ENCODE measurements at places on chromosomes 1 and 21.

DNA sequence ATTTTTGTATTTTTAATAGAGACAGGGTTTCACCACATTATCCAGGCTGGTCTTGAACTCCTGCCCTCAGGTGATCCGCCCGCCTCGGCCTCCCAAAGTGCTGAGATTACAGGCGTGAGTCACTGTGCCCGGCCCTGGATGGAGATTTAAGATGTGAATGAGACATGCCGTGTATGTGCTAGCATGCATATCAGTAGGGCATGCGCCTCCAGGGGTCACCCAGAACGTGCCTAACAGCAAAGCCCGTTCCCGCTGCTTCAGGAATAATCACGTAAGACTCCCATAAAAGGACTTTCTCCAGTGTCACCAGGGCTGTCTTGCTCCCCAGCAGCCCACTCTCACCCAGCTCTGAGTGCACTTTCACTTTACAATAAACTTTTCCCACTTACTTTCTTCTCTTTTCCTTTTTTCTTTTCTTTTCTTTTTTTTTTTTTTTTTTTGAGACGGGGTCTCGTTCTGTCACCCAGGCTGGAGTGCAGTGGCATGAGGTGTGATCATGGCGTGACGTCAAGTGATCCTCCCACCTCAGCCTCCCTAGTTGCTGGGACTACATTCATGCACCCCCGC lies 46.9 kb upstream of the DISP3 start:
- no peak for DNase-seq

DNA sequence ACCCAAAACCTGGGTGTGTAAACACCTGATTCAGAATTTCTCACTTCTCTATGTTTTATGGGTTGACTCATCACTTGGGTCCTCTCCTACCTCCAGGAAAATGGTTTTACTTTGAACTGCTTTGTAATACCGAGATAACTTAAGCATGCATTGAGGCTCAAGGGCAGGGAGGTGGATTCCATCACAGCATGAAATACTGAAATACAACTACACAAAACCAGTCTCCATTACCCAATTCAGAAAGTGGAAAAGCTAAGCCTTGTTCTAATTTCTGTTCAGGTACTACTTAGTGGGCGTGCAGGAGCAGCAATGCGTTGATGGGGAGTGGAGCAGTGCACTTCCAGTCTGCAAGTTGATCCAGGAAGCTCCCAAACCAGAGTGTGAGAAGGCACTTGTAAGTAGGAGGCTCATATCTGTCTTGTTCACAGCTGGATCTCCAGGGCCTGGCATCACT lies 6.1 kb upstream of the C4BPA start:
- no peak for DNase-seq

DNA sequence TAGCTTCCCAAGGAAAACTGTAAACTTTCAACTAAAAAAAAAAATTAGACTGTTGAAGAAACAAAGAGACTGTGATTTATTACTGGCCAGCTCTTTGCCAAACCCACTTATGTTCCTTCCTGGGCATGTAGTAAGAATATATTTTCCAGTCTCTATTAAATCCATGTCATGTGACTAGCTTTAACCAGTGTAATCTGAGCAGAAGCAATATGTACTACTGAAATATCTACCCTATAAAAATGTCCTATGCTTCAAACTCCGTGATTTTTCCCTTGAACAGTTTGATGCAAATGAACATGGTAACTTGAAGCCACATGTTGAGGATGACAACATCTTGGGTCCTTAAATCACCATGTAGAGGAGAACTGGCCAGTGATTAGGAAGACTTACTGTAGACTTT lies 144.5 kb downstream of the NTMT2 start:
- no peak for DNase-seq

GRCh38 chr1:173255214-173255813 lies 48.2 kb upstream of the TNFSF4 start:
- DNase-seq = peak; percentile 54

GRCh38 chr1:21919520-21919919 lies 17.6 kb downstream of the HSPG2 start:
- DNase-seq = no peak

- DNase-seq = no peak
These were observed 1481.7 kb downstream of the AMY1C start for GRCh38 chr1:105231378-105231777.

GRCh38 chr1:160646711-160647328 lies at the start of gene SLAMF1:
Gene SLAMF1, minus strand, starts transcription at chr1:160647044. Its CDS starts 99 bp downstream, at chr1:160646945.
- no peak for DNase-seq

DNA sequence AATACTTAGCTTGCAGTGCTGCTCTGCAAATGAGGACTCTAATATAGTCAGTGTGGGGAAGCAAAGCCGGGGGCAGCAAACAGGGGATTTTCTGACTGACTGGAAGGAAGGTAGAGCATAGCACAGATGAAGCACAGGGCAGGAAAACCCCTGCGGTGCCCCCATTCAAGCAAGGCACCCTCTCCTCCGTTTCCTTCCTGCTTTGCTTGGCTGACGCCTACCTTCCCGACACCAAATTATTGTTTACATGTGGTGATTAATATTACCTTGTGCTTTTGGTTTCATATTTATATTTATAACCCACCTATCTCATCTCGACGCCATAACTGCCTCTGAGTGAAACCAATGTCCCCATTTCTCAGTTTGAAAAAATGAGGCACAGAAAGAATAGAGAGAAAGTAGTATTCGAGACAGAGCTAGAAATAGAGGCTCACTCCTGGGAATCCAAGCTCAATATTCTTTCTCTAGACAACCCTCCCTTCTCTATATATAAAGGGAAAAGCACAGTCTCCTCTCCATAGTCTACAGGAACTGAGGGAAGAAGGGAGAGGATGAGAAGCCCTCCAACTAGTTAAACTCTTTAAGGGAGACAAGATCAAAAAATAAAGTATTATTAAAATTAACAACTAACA lies 41.3 kb downstream of the PIK3C2B start:
- DNase-seq = no peak

DNA sequence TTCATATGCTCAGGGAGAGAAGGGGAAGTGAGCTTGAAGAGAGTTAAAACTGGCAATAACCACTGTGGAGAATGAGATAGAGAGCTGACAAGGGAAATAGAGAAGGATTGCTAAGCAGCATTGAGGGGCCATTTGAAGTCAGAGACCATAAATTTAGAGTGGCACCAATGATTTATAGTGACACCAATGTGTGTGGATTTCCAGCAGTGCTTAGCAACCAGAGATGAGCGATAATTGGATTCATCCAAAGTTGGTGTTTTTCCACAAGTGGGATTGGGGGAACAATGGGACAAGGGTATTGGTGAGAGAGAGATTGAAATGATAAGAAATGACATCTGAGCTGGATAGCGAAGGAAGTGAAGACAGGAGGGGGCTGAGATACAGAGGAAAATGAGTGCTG lies 114.1 kb downstream of the C1orf94 start:
- DNase-seq = no peak

DNA sequence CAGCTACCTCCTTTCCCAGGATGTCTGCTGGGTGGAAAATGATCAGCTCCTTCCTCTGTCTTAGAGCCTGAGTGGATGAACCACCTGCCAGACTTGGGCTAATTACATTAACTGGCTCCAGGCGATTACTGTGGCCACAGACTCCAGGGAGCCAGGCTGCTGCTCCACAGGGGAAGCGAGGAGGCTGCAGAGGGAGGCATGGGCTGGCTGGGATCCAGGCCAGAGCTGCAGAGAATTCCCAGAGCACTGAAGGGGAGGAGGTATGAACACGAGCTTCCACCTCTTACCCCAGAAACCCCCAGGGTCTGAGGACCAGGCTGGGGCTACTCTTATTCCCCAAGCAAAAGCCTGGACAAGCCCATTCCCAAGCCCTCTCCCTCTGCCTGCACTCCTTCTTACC lies 136.0 kb upstream of the KLHDC7A start:
- DNase-seq = no peak

DNA sequence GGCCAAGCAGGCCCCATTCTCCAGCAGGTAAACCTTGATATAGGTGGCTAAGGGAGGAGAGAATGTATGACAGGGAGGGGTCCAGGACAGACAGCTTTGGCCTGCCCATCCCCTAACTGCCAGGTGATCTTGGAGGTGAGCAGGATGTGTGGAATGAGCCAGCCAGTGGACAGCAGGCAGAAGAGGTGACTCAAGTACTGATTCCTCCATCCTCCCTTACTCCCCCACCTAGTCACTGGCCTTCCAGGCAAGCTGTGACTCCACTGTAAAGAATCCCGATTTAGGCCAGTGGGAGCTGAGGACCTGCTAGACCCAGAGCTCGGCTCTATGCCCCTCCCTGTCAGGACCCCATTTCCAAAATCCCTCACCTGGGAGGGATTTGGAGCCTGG lies 36.6 kb downstream of the RIMS3 start:
- no peak for DNase-seq

GRCh38 chr1:174445817-174446216 lies 1.9 kb upstream of the GPR52 start:
- no peak for DNase-seq

- no peak for DNase-seq
These were observed 13.0 kb upstream of the LDLRAP1 start for GRCh38 chr1:25530186-25531081.

DNA sequence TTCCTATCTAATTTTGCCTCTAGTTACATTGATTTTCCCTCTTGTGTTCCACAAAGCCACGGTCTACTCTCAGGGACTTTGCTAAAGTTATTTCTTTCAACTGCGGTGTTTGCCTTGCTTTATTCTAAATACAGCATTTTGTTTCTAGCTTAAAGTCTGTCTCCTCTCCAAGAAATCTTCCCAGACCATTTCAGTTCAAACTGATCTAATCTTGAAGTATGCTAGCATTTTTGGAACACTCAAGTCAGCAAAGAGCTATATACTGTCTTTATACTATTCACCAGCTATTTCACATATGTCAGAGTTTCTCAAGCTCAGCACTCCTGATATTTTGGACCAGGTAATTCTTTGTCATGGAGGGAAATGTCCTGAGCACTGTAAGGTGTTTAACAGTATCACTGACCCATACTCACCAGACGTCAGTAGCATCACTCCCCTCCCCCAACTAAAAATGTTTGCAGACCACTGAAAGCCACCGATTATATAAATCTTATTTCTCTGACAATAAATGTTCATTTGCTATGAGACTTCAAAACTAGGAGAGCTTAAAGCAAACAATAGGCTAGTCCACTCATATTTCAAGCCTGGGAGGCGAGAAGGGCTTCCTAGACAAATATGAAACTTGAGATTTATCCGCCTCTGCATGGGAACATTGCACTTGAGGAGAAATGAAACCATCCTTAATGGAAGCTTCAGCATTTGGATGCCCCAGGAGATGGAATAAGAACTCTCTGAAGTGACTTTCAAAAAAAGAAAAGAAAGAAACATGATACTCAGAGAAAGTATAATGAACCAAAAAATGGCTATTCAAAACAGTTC lies 81.1 kb downstream of the KIAA0319L start:
- no peak for DNase-seq

DNA sequence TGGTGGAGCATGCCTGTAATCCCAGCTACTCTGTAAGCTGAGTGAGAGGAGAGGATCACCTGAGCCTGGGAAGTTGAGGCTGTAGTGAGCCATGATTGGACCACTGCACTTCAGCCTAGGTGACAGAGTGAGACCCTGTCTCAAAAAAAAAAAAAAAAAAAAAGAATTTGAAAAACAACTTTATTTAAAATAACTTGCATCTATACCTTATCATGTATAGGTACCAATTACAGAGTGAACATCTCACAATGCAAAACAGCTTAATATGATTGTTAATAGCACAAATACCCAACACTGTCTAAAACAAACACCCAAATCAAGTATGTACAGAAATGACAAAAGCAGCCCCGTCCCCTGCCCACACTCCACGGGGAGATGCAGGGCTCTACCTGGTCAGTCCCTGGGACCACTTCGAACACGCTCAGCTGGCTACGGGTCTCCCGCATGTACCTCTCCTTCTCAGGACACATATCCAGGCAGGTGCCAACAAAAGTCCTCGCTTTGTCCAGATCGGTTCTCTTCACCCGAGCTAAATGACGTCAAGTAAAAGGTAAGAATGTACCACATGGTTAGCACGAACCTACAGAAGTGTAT lies 10.5 kb downstream of the MCM3AP start:
- no peak for DNase-seq

GRCh38 chr21:39805983-39806382 lies 61.0 kb downstream of the IGSF5 start:
- DNase-seq = no peak

DNA sequence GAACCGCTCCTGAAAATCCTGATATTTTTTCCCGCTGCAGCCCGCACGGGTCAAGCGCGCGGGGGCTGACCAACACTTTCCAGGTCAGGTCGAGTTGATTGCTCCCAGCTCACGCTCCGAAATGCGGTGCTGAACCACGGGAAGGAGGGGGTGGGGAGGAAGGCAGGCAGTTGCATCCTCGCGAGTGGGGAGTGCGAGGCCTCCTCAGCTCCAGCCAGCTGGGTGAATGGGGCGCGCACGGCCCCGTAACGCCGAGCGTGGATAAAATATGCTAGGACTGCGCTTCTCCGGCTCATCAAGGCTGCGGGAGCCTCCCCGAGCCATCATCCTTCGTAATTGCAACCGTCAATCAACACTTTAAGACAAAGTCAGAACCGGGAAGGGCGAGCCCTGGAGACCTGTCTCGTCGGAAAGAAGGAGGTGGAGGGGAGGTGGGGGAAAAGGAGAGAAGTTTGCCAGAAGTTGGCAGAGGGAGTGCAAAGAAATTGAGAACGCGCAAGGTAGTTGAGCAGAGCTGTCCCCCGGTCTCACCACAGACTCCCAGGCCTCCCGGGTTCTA lies 8.0 kb downstream of the NR5A2 start:
- no peak for DNase-seq

GRCh38 chr1:87505391-87505983 lies 176.8 kb downstream of the LMO4 start:
- no peak for DNase-seq

DNA sequence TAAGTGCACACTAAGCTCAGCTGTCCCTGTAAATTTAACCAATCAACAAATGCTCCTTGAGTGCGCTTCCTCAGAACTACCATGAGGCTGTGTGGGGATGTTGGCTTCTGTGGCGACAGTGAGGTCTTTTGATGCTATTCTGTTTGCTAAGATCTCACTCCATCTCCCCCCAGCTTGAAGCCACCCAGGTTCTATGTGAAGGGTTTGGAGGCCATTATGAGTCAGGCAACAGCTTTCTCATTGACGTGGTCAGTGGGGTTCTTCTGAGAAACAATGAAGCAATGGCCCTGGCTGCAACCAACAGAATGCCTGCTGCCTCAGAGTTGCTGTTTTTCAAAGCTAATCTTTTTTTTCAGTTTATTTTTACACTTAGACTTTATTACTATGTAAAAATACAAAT lies 205.5 kb downstream of the PTBP2 start:
- DNase-seq = no peak

- DNase-seq = no peak
These were observed 2.0 kb downstream of the KANK4 start for GRCh38 chr1:62317021-62317768.

DNA sequence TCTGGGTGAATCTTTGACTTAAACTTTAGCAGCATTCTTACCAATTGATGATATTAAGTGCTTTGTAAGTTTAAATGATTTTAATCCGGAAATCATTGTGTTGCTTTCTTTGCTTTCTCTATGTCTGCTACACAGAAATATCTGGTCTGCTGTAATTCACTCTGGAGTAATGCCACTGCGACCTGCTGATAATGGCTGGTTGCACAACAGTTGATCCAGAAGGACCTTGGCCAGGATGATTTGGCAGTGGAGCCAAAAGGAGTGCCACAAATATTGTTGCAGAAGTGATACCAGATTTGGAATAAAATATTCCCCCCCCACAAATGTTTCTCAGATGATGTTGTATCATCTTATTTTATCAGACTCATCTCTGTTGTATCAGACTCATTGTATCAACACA lies 2063.9 kb downstream of the MRPL39 start:
- DNase-seq = no peak

- DNase-seq = no peak
These were observed 7.3 kb downstream of the GSTM5 start for GRCh38 chr1:109719337-109719837.

Data from SW 1271 (cell line).